Osteoblast (primary cell): ENCODE measurements at places on chromosomes 1 and 21. TPM values are rescaled to one million over a fixed set of nuclear protein-coding genes. Genes with fewer than 3 reads are reported as not detected.

- no peak for DNase-seq
Observed at GRCh38 chr1:112636056-112636455, 16.4 kb downstream of the CAPZA1 start.

GRCh38 chr1:3516481-3516869 is 62.0 kb downstream of the ARHGEF16 start:
- no peak for DNase-seq

DNA sequence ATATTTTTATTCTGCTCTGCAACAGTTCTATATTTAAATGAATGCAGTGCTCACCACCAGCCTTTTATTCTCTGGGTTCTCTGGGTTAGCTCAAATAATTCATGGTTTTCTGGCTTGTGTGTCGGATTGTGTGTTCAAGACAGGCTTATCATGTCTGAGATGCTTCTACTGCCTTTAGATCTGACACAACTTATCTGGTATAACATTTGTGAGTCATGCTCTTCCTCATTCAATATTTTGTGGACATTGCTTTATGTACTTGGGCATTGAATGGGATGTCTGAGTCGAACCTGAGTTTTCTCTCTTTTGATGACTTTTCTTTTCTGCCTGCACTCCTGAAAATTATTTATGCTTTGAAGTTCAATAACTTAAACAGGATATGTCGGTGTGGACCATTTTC is 17.6 kb upstream of the PKP1 start:
- no peak for DNase-seq

DNA sequence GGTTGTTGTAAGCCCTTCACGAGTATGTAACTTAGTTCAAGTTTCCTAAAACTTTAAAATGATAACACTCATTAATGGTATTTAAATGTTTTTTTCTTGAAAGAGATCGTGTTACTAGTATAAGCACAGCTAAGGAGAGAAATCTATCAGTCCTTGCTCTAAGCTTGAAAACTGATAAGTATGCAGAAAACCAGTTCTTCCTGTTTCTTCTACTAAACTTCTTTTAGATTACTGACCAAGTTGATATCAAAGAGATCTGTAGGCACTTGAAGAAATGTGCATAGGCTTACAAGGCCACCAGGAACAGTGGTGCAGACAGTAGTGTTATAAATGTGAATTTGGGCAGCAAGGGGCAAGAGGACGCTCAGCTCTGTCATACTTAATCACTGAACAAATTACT is 3.9 kb downstream of the EFCAB14 start:
- DNase-seq = peak; percentile 21

DNA sequence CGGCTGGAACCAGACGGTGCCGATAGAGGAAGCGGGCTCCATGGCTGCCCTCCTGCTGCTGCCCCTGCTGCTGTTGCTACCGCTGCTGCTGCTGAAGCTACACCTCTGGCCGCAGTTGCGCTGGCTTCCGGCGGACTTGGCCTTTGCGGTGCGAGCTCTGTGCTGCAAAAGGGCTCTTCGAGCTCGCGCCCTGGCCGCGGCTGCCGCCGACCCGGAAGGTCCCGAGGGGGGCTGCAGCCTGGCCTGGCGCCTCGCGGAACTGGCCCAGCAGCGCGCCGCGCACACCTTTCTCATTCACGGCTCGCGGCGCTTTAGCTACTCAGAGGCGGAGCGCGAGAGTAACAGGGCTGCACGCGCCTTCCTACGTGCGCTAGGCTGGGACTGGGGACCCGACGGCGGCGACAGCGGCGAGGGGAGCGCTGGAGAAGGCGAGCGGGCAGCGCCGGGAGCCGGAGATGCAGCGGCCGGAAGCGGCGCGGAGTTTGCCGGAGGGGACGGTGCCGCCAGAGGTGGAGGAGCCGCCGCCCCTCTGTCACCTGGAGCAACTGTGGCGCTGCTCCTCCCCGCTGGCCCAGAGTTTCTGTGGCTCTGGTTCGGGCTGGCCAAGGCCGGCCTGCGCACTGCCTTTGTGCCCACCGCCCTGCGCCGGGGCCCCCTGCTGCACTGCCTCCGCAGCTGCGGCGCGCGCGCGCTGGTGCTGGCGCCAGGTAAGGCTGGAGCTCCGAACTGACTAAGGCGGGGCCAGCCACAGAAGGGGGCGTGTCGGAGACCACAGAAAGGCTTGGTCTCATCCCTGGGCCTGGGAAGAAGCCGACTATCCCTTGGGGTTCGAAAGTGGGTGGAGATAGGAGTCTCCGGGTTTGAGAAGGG is 486 bp downstream of the SLC27A3 start:
- DNase-seq = peak; percentile 89

- no peak for DNase-seq
Observed at GRCh38 chr1:79105500-79105899, 99.0 kb upstream of the ADGRL4 start.

GRCh38 chr1:222441066-222441465 is 106.8 kb downstream of the HHIPL2 start:
- DNase-seq = no peak

The CFHR5 gene
- total RNA-seq = not detected in 2 replicates

The PTPRC gene
- total RNA-seq = under 0.01 and 1.1 TPM in 2 replicates
